Heart left ventricle (tissue), 16 donors: ENCODE measurements at places on chromosomes 11 and 22.

DNA sequence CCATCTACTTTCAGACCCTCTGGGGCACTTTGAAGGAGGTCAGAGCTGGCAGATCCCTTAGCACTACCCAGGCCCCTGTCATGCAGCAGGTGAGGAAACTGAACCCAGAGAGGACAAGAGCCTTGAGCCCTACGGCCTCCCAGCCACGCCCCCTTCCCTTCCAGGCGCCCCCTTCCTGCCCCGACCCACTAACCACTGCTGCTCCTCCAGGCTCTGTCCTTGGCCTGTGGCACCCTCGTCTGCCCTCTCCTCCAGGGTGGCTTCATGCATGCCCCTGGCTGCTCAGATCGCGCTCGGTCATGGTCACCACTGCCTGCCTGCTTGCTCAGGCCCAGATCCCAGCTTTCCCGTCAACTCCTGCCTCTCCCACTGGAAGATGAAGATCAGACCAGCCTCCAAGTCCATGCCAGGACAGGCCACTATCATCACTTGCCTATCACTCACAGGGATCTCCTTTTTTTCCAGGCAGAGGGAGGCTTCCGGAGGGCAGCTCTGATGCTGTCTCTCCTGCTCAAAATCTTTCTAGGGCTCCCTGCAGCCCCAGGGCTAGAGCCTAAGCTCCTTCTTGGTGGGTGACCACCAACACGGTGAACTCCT lies 30.7 kb downstream of the ELFN2 start:
- DNase-seq = no peak

- DNase-seq = no peak
Observed at GRCh38 chr11:57647372-57647771, 2.3 kb downstream of the YPEL4 start.

DNA sequence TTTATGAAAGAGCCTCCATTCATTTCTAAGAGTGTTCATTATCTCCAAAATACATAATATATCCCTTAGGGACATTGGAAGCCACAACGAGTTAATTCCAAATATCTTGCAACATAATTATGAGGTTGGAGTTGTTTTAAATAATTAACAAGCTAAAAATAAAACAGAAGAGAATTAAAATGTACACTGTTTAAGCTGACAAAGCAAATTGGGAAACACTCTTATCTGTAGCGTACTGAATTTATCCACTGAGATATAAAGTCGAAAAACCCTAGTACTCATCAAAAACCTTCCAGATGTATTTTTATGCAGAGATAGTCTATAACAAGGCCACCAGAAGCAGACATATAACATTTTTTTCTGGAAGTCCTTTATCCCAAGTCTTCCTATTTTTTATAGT lies 6.3 kb upstream of the OR5B2 start:
- DNase-seq = no peak

DNA sequence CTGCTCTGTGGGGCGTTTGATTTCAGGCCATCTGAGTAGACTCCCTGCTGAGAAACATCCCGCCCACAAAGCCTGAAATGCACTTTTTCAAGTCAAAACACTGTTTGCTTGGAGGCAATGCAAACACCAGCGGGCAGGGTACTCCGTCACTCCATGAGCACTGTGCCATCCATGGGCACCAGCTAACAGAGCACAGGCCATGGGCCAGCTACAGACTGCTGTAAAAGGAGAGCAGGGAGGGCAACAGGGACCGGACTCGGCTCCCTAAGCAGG lies 16.6 kb upstream of the EFCAB6 start:
- DNase-seq = no peak

DNA sequence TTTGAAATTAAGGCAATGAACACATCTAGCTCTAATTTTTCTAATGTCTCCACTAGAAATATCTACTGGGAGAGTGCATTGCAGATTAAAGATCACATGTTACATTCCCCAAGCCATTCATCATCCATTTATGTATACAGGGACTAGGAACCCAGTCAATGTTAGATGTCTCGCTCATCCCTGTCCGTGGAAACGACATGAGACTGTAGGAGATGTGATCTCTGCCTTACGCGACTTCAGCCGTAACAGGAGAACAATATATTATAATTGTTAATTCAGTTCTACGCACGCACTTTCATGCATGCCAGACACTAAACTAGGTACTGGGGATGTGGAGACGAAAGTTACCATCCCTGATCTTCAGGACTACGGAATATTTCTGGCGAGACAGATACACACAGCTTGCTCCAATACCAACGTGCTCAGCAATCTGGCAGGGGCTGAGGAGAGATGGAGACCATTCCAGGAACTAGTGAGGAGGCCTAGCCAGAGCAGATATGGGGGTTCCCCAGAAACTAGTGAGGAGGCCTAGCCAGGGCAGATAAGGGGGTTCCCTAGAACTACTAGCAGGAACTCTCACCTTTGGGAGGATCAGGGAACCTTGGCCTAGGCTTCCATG lies 706 bp downstream of the DCPS start:
- no peak for DNase-seq

DNA sequence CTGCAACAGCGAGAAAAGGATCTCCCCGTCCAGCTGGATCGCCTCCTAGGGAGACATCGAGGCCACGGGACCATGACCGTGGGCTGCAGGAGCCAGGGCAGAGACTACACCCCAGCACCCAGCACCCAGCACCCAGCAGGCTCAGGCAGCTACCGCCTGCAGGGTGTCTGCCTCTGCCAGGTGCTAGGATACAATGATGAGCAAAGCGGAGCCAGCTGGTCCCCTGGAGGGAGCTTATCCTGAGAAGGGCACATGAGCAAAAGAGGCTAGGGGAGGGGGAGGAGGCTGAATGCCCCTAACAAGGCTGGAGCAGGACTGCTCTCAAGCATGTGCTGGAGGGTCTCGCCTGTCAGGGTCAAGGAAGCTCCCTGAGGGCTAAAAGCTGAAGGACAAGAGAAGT lies 4.8 kb upstream of the CASTOR1 start:
- no peak for DNase-seq

- no peak for DNase-seq
Observed at GRCh38 chr11:128552783-128553661, 34.3 kb downstream of the ETS1 start.

- no peak for DNase-seq
Observed at GRCh38 chr11:114845766-114846415, 167.6 kb downstream of the NXPE2 start.

GRCh38 chr11:118343248-118343647 lies 743 bp upstream of the CD3D start:
- no peak for DNase-seq

GRCh38 chr11:123260511-123261211 lies 65.6 kb upstream of the CLMP start:
- no peak for DNase-seq

GRCh38 chr11:9888938-9889337 lies 225.1 kb downstream of the SWAP70 start:
- DNase-seq = no peak

GRCh38 chr11:45383224-45383623 lies 97.1 kb upstream of the SYT13 start:
- DNase-seq = no peak

GRCh38 chr22:19291218-19291579 lies 320 bp downstream of the CLTCL1 start:
- DNase-seq = peak; percentile 39

DNA sequence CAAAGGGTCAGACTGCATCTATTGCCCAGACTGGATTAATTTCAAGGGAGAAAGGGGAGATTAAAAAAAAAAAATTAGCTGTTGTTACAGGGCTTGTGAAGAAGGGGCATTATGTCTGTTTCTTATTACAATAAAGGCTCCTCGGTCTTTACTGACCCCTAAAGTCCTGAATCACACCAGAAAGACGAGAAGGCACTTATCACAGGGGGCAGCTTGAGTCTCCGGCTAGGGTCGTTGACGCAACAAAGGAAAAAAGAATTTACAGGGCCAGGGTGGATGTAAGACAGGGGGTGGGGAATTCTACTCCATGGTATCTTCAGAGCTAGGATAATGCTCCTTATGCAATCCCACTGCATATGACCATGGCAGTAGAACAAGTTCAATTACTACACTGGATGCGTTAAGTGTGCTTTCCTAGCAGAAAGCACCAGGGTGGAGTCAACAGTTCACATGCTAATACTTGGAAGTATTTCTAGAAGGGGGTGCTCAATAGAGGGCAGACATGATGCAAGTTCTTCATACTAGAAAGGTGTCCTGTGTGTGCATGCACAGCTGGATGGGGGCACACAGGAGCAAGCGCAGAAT lies 16.5 kb downstream of the DDX17 start:
- DNase-seq = no peak

DNA sequence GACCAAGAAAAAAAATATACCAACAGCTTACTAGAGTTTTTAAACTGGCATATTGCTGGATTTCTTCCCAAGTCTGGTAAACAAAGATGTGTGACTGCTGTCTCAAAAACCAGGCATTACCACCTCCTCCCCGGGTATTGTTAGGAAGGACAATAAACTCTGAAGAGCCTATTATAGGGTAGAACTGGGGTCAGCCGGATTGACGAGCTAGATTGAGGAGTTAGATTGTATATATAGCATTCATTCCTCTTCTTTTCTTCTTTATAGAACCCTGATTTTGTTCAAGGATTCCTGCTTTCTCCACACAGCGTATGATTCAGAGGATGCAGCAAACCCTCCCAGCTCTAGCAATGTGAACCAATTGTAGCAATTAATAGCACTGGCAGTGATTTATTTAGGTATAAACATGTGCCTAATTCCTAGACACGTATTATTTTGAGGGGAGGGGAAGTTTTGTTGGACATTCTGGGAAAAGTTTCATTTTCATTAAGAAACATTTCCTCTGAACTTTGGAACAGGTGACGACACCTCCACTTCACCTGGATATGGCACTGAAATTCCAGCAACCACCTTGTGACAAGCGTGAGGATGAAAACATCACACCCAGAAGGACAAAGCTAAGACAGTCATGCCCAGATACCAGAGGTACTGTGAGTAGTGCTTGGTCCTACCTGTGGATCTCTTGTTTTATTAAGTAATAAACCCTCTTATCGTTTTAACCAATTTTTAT lies 679.4 kb upstream of the KIRREL3 start:
- DNase-seq = no peak

- no peak for DNase-seq
Observed at GRCh38 chr22:42365942-42366695, 66.1 kb downstream of the NFAM1 start.

DNA sequence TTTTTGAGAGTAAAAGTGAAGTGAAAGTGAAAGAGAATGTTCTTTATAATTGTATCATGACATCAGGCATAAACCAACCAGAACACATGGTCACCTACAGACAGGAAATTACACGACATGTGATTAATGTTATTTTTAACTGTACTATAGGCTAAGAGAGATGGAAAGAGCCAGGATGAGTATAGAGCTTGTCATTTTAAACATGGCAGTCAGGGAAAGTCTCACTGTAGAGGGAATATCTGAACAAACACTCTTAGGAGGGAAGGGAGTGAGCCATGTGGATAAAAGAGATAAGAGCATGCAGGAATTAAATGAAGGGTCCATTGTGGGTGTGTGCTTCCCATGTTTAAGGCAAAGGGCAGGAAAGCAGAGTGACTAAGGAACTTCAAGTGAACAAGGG lies 599.1 kb upstream of the FAT3 start:
- DNase-seq = no peak

- DNase-seq = no peak
Observed at GRCh38 chr11:8640267-8640906, 42.1 kb downstream of the TRIM66 start.

- no peak for DNase-seq
Observed at GRCh38 chr11:43542750-43543712, 137.5 kb upstream of the HSD17B12 start.

DNA sequence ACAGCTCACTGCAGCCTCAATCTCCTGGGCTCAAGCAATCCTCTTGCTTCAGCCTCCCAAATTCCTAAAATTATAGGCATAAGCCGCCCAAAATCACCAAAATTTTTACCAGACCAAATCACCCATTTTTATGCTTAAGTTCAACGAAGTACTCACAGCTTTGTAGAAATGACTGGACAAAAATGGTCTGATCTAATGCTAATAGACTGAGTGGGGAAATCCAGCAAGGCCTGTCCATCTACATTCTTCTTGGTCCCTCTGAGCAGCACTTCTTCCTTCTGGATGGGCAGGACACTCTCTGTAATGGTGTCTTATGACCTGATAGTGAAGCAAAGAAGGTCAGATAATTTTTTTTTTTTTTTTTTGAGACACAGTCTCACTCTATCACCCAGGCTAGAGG lies 18.7 kb upstream of the OR6X1 start:
- DNase-seq = no peak

- DNase-seq = no peak
Observed at GRCh38 chr22:34319346-34319745, 399.1 kb upstream of the LARGE1 start.
